ENCODE measurements at places on chromosomes 2 and 18.

- DNase-seq = no peak
Observed at GRCh38 chr18:785242-785641, 26.8 kb downstream of the YES1 start.

DNA sequence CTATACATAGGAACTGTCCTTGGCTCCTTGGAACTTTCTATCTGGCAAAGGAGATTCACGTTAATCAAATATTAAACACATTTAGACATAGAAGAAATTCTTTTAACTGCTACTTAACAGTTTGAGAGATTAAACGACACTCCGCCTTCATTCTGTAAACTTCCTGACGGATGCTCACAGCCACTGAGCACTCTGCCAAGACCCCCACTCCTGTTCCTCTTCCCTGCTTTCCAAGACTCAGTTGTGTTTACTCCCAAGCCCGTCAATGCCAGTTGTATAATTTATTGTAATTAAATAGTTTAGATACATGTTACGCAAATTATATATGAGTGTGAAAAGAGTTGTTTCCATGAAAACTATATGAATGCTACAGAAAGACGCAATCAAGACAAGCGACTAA lies 321.4 kb upstream of the EPHA4 start:
- DNase-seq = no peak

- DNase-seq = no peak
Observed at GRCh38 chr2:241140445-241140840, 8.8 kb downstream of the PASK start.

DNA sequence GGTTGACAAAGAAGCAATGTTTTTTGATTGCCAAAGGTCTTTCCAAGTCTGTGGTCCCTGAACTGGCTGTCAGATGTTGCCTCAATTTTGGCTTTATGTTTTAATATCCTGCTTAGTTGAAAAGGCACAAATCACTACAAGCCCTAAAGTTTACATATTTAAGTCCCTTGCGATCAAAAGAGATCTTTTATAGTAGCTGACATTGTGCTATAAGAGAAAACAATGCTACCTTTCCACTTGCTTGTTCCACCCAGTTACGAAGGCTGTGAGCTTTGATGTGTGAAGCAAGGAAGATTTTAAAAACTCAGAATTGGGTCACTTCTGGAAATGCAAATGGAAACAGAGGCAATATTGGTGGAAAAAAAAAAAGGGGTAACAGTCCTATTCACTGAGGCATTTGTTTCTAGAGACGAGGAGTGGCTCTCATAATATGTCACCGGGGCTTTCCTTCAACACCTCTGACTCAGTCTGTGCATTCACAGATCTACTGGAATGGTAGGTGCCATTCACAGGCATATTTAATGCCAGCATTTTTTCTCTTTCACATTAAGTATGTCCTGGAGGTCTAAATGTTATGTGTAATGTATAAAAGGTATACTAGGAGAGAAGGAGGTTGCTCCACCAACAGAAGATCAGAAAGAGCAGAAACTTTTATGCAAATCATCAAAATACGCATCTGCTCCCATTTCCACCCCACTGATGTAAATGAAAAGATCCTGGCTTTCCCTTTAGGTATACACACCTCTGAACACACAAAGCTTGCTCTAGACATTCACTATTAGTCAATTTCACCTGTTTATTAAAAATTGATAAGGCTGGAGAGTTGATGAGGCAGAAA lies 91.8 kb downstream of the TGIF1 start:
- peak; percentile 28 for DNase-seq

DNA sequence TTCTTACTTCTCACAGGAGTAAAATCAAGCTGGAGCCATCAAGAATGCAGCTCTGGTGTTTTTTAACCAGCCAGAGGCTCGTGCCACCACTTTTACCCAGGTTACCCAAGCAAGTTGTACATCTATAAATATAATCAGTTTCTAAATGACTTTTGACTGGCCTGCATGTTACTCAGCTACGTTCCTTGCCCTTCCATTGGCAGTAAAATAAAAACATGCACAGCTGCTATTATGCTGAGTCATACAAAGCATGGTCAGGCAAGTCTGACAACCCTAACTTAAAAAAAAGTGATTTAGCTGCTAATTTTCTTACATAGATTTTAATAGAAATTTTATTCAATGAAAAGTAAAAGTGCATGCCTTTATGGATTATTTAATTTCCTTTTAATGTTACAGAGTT lies 111.7 kb upstream of the CSRNP3 start:
- no peak for DNase-seq

GRCh38 chr2:221154176-221154575 lies 417.9 kb downstream of the EPHA4 start:
- no peak for DNase-seq

GRCh38 chr2:172861656-172862476 lies 126.2 kb downstream of the RAPGEF4 start:
- no peak for DNase-seq

DNA sequence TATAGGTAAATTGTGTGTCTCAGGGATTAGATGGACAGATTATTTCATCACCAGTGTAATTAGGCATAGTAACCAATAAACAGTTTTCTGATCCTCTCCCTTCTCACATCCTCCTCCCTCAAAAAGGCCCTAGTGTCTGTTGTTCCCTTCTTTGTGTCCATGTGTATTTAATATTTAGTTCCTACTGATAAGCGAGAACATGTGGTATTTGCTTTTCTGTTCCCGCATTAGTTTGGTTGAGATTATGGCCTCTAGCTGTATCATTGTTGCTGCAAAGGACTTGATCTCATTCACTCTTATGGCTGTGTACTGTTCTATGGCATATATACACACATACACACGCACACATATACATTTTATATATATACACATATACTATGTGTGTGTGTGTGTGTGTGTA lies 866.2 kb downstream of the CCDC85A start:
- DNase-seq = no peak

DNA sequence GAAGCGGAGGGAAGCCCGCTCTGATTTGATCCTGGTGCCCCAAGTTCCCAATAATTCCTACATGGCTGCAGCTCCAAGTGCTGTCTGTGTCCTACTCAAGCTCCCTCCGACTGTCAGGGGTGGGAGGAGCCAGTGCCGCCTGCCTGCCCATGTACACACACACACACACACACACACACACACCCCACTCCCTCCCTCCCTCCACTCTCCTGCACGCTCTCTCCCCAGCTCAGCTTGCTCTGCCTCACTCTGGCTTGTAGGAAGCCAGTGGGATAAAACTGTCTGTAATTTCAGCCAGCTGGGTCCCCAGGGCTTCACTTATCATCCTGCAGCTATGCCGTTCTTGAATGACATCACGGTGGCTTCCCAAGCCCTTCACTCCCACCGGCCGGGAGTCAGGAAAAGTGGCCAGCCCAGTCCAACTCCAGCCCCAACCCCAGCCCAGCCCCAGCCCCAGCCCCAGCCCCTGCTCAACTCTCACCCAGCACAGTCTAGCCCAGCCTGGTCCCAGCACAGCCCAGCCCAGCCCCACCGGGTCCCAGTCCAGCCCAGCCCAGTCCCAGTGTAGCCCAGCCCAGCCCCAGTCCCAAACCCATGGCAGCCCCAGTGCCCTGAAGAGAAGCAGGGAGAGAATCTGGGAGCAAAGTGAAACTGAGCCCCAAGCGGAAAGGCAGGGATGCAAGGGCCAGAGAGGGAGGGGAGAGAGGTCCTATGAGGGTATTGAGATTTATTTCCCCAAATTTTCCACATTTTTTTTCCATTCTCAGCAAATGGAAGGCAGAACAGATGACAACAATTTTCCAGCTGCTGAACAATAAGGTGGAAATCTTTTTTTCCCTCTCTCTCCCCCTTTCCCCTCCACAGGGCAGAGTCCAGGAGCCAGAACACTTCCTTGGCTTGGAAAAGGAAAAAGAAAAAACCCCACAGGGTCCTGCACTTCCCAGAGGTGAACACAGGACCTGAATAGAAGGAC lies 144.0 kb downstream of the TNS1 start:
- DNase-seq = no peak

DNA sequence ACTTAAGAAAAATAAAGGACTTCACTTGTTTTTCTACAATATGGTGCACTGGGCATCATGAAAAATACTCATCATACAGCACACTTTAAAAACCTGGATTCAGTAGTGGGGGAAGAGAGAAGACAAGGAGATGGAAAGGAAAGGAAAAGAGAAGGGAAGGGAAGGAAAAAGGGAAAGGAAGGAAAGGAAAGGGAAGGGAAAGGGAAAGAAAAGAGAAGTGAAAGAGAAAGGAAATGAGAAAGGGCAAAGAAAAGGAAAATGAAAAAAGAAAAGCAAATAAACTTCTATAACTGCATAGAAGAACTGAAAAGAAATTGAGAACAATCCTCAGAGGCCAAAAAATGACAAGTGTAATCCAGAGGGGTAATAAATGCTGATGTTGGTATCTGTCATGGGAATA lies 388.1 kb upstream of the PKDCC start:
- DNase-seq = no peak

- DNase-seq = peak; percentile 31
Observed at GRCh38 chr2:43426305-43427031, 169.4 kb downstream of the THADA start.

- DNase-seq = no peak
Observed at GRCh38 chr2:136718273-136718672, 47.1 kb upstream of the THSD7B start.

GRCh38 chr18:3970929-3971328 lies 484.2 kb downstream of the DLGAP1 start:
- no peak for DNase-seq

DNA sequence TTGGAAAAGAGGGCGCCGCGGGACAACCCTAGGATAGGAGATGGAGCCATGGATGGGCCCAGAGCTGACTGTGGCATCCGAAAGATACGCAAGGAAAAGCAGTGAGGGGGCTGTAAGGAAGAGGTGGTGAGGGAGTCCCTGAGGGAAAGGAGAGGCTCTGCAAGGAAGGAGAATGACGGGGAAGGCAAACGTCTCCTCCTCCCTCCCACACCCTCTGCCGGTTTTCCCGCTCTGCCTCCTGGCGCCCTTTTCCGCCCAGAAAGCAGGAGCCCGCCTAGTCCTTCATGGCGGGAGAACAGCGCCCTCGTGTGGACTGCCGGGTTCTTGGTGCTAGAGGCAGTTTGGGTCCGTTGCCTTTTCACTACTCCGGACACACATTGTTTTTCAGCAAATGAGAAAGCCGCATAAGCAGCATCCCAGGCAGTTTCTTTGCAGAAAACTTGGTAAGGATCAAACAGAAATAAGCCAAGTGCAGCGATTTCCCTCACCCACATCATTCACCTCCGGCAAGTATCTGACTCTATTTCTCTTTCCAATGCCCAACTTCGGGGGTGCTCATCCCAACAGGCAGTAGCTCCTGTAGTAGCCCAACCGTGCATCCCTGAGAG lies 200.4 kb downstream of the INO80D start:
- DNase-seq = no peak

GRCh38 chr2:165499131-165499530 lies 29.6 kb downstream of the CSRNP3 start:
- DNase-seq = no peak

DNA sequence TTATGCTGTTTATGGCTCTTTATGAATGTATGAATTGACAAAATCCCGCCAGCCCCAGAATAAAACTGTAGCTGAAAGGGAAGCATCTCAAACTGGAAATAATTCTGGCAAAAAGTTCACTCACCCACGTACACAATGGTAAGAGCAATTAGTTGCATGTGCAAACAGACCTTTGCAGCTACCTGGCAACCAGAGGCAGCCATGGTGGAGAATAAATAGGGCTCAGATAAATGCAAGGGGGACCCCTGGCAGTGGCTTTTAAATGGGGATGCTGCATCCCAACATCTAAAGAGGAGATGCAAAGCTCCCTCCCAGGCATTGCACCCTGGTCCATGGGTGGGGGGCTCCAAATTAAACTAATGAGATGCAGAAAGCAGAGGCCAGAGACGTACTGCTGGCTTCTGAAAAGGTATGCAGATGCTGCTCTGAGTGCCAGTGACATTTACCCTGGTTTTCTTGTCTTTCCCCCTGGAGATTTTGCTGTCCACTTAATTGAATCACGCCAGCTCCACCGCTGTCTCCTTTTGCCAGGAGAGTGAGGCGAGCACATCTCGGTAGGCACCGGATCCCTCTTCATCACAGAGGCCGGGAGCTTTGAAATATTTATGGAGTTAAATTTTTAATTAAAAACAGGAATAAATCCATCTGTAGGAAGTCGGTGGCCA lies 126.6 kb upstream of the NRP2 start:
- no peak for DNase-seq

GRCh38 chr2:85921659-85922058 lies 32.9 kb upstream of the ST3GAL5 start:
- no peak for DNase-seq

DNA sequence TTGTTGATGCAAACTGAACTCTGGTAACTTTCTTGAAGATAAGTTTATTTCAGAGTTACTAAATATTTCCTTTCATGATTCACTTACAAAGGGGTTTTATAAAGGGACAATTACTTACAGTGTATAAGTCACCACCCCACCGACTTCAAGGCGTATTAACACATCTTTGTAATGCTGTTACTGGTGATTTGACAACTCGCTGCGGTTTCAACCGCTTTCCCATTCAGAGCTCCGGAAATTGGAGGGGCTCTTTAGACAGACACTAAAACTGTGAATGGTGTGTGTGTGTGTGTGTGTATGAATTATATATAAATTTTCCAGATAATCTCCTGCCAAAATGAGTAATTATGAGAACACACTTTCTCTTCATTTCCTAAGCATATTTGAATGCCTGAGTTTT lies 4.9 kb downstream of the TM4SF20 start:
- peak; percentile 61 for DNase-seq

- no peak for DNase-seq
Observed at GRCh38 chr2:222295368-222296062, 3.3 kb downstream of the PAX3 start.

GRCh38 chr2:72136331-72136730 lies 11.3 kb downstream of the CYP26B1 start:
- no peak for DNase-seq

GRCh38 chr2:120231564-120231973 lies 8.4 kb upstream of the TMEM185B start:
- no peak for DNase-seq

DNA sequence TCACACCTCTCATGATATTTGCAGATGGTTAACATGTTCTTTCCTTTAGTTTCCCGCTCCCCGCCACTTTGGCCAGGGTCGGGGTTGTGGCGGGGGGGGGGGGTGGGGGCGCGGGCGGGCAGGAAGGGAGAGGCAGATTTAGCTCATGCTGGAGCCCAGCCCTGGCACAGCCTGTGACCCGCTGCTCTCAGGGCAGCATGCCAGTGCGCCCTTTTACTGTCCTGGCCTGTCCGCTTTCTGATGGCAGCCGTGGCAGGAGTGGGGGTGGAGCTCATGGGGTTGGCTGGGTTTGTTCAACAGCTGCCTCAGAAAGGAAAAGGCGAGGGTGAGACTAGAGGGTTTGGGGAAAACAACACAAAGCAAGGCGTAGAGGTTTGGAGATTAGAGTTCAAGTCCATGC lies 56.1 kb downstream of the TNP1 start:
- DNase-seq = no peak

DNA sequence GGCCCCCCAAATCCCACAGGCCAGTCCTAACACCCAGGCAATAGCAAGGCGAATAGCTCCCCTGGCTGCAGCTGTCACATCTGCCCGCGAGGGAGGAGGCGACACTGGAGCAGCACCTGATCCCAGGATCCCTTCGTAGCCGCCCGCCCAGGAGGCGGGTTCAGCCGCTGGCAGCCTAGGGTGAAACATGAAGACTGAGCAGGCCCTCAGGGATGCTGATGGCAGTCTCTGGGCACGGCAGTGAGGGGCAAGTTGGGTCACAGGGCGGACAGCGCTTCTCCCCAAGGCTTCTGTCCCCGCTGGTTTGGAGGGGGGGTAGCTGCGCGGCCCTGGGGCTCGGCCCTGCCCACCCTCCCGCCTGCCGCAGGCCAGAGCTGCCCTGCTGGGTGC lies 1.9 kb downstream of the DNMT3A start:
- DNase-seq = no peak

- DNase-seq = no peak
Observed at GRCh38 chr2:199261936-199262335, 195.8 kb downstream of the SATB2 start.
